Inflammatory macrophage treated with lipopolysaccharide for 4 hours (primary cell): ENCODE measurements at places on chromosomes 6 and 20.
A peak's percentile ranks its signal among the peaks of the same experiment; 100 is the strongest.

- DNase-seq = no peak
Measured at GRCh38 chr20:10347086-10347880, 86.7 kb downstream of the MKKS start.

DNA sequence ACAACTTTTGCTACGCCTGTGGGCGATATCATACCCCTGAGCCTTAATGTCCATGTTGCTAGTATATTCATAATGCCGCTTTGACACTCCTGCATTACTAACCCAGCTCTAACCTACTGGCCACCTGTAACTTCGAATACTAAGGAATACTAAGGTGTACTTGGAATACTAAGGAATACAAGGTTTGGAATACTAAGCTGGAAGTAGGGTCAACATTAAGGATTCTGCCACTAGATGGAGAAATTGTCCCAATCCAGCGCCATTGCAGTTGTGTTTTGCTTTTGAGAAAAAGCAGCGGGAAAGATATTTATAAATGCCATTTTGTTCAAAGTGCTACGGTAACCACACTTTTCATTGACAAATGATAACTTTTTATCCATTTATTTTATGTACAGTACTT lies 10.7 kb downstream of the TBXT start:
- no peak for DNase-seq

GRCh38 chr6:40897390-40898003 lies 141.5 kb downstream of the UNC5CL start:
- DNase-seq = no peak

DNA sequence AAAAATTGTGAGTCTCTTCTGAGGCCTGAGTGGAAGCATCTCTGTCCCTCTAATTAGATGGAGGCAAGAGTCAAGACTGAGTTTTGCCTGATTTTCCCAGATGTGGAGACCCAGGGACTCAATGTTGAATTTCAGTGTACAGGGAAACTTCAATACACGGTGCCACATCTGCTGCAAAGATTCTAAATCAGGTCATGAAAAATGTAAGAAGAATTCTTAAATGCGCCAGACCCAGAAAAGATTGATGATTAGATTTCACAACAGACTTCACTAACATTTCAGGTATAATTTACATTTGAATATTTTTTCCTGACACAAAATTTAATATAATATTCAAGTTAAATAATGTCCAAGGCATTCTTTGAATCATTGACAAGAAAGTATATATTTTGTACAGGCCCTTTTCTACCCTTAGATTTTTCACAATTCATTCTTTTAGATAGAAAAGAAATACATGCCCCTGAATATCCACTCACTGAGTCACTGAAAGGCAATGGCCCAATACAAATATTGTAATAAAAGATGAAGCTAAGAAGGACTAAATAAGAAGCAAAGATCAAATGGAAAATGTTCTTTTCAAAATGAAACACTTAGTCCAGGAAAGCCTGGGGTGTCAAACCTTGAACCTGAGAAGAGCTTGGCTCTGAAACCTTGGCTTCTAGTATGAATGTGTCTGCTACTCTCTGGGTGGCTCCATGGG lies 18.2 kb upstream of the HDGFL1 start:
- DNase-seq = no peak

GRCh38 chr6:140774080-140774505 lies 1358.6 kb upstream of the GJE1 start:
- DNase-seq = no peak

GRCh38 chr20:20551409-20551808 lies 161.0 kb downstream of the RALGAPA2 start:
- DNase-seq = no peak

DNA sequence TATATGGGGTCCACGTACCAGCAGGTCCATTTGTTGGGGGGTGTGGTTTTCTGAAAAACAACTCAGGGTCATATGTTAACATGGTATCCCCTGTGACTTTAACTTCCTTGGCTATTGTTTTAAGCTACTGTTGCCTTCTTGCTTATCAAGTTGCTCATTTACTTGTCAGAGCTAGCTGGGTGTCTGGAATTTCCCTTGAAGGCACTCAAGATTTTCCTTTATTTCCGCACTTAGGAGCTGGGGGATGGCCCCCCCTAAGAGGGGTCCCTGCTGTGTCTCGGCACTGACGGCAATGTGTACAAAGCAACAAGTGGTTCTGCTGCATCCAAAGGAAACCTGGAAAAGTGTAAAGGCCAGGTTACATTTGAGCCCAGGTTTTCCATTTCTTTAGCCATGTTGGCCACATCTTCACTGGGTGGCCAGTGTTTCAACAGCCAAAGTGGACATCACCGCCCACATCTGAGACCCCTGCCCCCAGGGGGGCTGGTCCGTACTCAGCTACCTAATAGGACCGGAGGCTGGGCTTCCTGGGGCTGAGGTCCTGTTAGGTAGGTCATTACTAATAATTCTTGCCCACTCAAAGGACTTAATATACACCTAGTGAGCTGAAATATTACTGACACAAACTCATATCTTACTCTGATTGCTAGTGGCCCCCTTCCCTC lies 24.8 kb upstream of the SYNDIG1 start:
- DNase-seq = no peak

- DNase-seq = peak; percentile 51
Measured at GRCh38 chr20:64077094-64077493, 2.2 kb downstream of the RGS19 start.

- peak; percentile 22 for DNase-seq
Measured at GRCh38 chr6:96907498-96907897, 9.8 kb upstream of the NDUFAF4 start.

DNA sequence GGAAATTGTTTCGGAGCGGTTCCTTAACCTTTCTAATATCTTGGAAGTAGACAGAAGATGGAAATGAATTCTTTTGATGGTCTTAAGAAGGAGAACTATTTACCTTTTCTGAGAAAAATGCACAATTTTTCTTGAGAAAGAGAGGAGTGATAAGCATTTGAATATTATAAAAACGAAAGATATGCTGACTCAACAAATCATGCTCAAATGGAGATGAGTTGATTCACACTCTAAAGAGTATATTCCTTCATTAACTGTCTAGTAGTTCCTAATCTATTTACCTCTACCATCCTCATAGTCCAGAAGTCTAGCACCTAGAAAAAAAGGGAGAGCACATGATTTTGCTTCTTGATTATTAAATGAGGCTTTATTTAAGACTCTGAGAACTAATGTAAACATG lies 4.1 kb downstream of the TSBP1 start:
- DNase-seq = no peak

DNA sequence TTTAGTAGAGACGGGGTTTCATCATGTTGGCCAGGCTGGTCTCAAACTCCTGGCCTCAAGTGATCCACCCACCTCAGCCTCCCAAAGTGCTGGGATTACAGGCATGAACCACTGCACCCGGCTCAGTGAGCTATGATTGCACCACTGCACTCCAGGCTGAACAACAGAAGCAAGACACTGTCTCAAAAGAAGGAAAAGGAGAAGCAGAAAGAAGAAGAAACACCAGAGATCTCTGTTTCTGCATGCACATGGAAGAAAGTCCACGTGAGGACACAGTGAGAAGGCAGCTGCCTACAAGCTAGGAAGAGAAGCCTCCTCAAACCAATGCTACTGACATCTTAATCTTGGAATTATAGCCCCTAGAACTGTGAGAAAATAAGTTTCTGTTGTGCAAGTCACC lies 16.0 kb downstream of the ECT2L start:
- DNase-seq = peak; percentile 66

- DNase-seq = no peak
Measured at GRCh38 chr6:27101824-27102223, 145.7 kb upstream of the PRSS16 start.

- no peak for DNase-seq
Measured at GRCh38 chr6:34543421-34543820, 12.7 kb downstream of the SPDEF start.

GRCh38 chr6:135094403-135094821 lies 39.8 kb upstream of the HBS1L start:
- DNase-seq = no peak

GRCh38 chr6:145948328-145948727 lies 15.8 kb downstream of the SHPRH start:
- no peak for DNase-seq

GRCh38 chr6:51616243-51616642 lies 471.2 kb downstream of the PKHD1 start:
- DNase-seq = no peak

DNA sequence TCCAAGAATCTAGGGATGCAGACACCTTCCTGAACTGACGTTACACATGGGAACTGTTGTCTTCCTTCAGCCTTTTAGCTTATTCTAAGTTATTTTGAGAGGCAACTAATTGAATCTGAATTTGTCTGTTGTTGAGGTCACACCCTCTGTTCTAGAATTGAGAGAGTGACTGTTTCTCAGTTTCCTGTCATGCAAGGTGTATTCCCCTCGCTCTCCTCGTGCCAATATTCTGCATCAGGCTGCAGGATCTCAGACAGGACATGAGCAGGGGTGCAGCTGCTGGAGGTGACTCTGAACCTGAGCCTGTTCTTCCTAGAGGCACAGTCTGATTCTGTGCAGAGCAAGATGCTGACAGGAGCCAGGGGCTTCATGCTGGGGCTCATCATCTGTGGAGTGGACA lies 52.5 kb downstream of the HLA-DPB1 start:
- no peak for DNase-seq

- DNase-seq = peak; percentile 60
Measured at GRCh38 chr20:50726955-50727791, 4.2 kb upstream of the PARD6B start.

DNA sequence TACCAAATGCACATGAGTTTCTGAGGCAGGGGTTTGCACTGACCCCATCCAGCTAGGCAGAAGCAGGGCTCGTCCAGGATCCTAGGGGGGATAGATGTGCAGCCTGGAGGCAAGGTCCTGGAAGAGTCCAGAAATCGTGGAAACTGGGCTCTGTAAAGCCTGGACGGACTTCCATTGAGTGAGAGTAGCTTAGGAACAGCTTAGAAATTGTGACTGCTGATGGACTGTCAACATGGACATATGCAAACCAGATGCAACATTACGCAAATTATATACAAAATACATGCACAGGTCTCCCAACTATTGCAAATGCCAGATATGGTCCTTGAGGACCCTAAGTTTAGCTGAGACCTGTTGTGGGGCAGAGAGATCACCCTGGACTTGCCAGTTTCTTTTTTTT lies 4.8 kb upstream of the EMILIN3 start:
- DNase-seq = no peak

DNA sequence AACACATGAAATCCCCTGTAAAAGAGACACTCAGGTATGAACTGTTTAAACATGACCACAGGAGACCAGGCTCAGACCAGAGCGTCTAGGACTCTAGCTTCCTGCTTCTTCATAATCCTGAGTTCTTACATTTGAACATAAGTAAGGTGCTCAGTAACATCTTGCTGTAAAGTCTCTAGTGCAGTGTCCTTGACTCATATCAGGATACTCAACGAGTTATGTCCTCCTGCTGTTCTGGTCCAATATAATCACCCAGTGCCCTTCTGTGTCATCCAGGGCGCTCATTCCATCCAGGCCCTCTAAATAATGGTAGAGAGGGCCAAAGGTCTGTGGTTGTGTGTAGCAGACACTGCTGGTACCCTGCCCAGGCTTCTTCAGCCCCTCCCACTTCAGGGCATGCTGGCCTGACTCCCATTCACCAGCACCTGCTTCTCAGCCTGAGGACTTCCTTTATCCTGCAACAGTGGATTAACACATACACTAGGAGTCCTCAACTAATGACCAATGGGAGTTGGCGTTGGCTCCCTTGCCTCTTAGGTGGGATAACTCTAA lies 66.8 kb upstream of the MOCS1 start:
- DNase-seq = no peak

GRCh38 chr6:52802806-52803205 lies 810 bp downstream of the GSTA1 start:
- no peak for DNase-seq

DNA sequence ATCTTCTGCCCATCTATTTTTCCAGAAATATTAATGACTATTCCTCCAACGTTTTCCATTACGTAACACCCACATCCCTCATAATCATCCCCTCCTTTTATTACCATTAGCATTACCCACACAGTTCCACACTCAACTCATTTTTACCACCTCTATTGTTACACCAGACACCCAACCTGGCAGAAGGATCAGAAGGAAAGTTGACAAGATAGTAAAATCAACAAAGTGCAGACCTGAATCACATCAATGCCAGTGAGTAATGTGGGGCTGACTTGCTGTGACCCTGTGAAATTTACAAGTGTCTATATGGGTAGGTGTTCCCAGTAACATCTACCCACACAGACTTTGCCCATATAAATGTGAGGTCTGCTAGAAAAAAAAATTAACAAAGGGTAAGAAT lies 568.2 kb downstream of the MAFB start:
- no peak for DNase-seq

DNA sequence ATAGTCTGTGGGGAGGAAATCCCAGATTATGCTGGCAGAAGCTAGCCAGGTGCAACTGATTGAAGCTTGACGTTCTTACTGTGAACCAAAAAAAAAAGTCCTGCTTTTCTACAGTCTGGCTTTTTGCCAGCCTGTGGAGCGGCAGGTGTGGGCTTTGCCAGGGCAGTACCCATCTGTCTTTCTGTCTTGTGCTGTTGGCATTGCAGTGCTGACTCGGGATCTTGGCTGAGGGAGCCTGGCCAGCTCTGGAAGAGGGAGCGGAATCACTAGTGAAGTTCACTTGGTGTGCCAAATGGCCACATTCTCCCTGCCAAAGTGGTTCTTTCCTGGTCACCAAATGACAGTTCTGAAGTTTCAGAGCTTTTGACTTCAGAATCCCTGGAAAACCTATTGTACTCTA lies 5.0 kb downstream of the KIF3B start:
- no peak for DNase-seq

DNA sequence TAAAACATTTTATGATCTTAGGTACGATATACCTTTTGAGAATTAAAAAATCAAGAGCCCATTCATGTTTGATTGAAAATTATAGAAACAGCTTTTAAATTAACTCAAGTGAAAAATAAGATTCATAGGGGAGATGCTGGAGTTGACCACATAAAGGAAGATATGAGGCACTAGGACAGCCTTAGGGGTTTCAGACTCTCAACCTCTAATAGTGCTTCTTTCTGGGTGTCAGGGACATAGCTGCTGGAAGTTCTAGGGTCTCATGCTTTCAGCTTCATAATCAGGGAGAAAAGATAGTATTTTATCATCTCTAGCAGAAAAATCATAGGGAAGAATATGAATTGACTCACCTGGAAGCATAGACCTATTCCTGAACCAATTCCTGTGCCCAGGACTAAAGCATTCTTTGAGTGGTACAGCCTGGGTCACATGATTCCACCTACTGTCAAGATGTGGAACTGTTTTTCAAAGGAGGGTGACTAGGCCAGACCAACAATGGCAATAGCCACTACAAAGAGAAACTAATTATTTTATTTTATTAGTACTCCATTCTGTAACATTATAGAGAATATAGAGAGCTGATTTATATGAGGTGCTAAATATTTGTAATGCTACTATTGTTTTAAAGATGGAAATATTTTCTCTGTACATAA lies 27.8 kb upstream of the CENPW start:
- DNase-seq = no peak
